Breast epithelium (tissue), 4 donors: ENCODE measurements at places on chromosomes 1 and 21. TPM values are rescaled to one million over a fixed set of nuclear protein-coding genes. Genes with fewer than 3 reads are reported as not detected.
A peak's percentile ranks its signal among the peaks of the same experiment; 100 is the strongest.

RXFP4 gene
- total RNA-seq = not detected

RIIAD1 gene
- total RNA-seq = not detected

PRR9 gene
- not detected for total RNA-seq

ADCY10 gene
- under 0.01 TPM for total RNA-seq

PPIAL4G gene
- total RNA-seq = under 0.01 TPM

MOV10 gene
- 14.7 TPM for total RNA-seq

RPTN gene
- not detected for total RNA-seq

DNA sequence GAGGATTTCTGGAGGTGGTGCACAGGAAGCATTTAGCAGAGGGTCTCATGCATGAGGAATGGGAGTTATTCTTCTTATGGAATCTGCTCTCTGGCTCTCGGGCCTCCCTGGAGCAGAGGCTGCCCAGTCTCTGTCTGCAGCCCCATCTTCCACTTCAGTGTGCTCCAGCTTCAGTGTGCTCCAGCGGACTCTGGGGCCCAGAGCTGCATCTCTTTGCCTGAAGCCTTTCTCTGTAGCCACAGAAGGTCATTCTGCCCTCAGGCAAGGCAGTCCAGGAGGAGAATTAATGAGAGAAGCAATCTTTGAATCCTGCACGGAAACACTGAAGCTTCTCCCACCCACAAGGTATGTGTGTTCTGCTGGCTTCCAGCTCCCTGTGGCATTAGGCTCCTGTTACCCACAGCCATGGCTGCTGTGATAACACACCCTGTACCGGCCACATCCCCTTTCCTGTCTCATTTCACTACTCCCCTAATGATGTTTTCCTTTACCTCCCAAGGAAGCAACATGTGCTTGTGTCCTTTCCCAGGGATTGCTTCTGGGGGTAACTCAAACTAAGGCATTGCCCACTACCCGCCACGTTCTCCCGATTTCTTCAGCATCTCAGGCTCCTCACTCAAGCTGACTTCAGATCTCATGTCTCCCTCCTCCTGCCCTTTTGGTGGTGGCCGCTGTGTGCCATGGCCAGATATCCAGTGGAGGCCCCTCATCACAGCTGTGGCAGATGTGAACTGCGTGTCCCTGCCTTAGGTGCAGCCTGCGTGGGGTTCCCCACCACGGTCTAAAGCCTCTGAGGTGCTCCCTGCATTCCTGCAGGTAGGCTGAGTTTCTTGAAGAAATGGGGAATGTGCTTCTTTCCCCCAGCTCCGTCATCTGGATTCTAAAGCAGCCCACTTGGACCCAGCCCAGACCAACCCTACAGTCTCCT lies 181.2 kb upstream of the GALNT2 start:
- no peak overlapping the region for H3K27ac ChIP-seq
- DNase-seq = no peak
- H3K4me3 ChIP-seq = no peak overlapping the region
- H3K27me3 ChIP-seq = peaks cover 11% of the 10 kb centered on the region
- no peaks in the 10 kb centered on the region for H3K4me1 ChIP-seq

GRCh38 chr1:153456396-153456795 lies 4.1 kb downstream of the S100A7 start:
- no peaks in the 10 kb centered on the region for H3K4me1 ChIP-seq
- H3K4me3 ChIP-seq = no peak overlapping the region
- H3K27me3 ChIP-seq = no peaks in the 10 kb centered on the region
- H3K36me3 ChIP-seq = no peaks in the 10 kb centered on the region
- DNase-seq = no peak

GRCh38 chr1:37755951-37756560 lies 8.9 kb downstream of the EPHA10 start:
- DNase-seq = no peak
- no peak overlapping the region for H3K4me3 ChIP-seq
- H3K27ac ChIP-seq = no peak overlapping the region
- peaks cover 4% of the 10 kb centered on the region for H3K27me3 ChIP-seq

DNA sequence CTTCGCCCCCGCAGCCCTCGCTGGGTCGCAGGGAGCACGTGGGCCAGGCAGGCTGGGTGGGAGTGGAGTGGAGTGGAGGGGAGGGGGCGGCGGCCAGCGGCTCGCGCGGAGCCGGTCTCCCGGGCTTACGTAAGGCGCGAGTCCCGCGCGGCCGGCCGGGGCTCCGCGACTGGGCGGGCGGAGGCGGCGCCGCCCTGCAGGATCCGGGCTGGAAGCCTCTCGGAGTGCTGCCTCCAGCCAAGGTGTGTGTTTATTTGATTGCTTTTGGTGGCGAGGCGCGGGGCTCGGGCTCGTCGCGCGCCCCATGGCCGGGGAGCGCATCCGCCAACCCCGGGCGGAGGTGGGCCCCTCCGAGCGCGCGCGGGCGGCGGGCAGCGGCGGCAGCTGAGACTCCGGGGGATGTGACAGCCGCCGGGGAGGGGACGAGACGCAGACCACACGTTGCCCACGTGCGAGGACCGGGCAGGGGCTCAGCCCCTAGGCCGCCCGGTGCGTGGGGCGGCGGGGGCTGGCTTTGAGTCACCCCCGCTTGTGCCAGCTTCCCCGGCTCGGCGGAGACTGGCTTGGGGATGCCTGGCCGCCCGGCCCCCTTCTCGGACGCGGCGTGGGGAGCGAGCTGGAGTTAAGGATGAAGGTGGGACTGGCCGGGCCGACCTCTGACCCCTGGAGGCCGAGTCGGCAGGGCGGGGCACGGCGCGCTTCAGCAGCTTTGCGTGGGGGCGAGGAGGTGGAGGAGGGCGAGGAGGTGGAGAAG lies 402 bp upstream of the AK4 start:
- H3K36me3 ChIP-seq = no peaks in the 10 kb centered on the region
- H3K4me1 ChIP-seq = no peaks in the 10 kb centered on the region
- peak overlapping the region; percentile 96 for H3K27ac ChIP-seq

DNA sequence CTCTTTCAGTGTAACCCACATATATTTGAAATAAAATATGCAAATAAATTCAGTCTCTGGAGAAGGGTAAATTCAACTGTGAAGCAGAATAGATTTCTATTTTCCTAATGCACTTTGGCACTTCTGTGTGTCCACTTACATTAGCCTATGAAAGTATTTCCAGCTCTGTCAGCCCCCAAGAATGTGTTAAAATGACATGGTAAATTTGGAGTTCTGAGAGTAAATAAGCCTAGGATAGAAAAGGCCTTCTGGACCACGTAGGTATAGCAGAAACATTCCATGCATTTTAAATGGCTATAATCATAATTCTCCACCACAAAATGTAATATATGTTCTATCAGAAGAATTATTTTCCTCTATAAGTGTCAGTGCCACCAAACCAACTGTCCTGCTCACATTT lies 276.2 kb downstream of the NEGR1 start:
- H3K4me1 ChIP-seq = no peaks in the 10 kb centered on the region
- no peaks in the 10 kb centered on the region for H3K36me3 ChIP-seq
- no peak overlapping the region for H3K4me3 ChIP-seq
- no peak overlapping the region for H3K27ac ChIP-seq
- H3K27me3 ChIP-seq = no peaks in the 10 kb centered on the region
- DNase-seq = no peak

DNA sequence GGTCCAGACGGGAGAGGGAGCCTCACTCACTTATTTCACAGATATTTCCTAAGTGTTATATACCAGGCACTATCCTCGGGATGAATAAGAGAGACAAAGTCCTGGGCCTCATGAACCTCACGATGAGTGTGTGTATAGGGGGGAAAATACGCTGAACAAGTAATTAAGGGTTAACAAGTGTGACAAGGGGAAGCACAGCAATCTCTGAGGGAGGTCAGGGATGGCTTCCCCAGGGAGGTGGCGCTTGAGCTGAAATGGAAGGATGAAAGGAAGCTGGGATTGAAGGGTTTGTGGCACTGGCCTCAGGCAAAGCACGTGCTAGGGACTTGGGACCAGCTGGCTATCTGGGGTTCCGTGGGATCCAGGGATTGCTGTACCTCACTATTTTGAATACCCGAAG lies 46.4 kb upstream of the SYNC start:
- DNase-seq = no peak
- no peak overlapping the region for H3K4me3 ChIP-seq
- no peak overlapping the region for H3K27ac ChIP-seq
- H3K4me1 ChIP-seq = no peaks in the 10 kb centered on the region

GRCh38 chr1:53163291-53163768 lies 20.9 kb upstream of the SLC1A7 start:
- H3K4me1 ChIP-seq = no peaks in the 10 kb centered on the region
- H3K36me3 ChIP-seq = no peaks in the 10 kb centered on the region
- no peaks in the 10 kb centered on the region for H3K27me3 ChIP-seq
- H3K4me3 ChIP-seq = no peak overlapping the region
- no peak overlapping the region for H3K27ac ChIP-seq

DNA sequence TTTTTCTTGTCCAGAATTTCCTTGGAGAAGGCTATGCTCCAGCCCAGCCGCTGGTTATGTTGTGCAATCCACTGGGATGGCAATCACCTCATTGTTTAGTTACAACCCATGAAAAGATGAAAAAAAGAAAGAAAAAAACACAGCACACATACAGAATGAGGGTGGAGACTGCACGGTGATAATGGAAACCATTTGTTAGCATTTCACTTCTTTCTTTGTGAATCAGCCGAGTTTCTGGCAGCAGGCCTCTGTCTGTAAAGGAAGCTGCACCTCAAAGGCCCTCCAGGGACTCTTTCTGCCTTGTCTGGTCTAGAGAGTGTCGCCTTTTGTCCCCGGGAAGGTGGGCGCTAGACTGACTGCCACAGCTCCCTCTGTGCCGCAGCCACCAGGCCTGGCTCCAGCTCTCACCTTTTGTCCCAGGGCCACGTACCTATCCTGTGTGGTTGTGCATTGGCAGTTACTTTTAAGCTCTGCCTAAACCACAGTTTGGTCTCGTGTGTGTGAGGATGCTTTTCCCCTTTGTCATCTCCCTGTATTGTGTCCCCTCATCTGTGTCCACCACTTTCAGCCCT lies 35.6 kb downstream of the NGF start:
- no peaks in the 10 kb centered on the region for H3K36me3 ChIP-seq

GRCh38 chr21:38980416-38981313 lies 174.9 kb downstream of the ETS2 start:
- no peak overlapping the region for H3K4me3 ChIP-seq
- no peaks in the 10 kb centered on the region for H3K27me3 ChIP-seq
- DNase-seq = no peak

GRCh38 chr1:92877081-92877711 lies 45.4 kb downstream of the RPL5 start:
- DNase-seq = no peak
- H3K36me3 ChIP-seq = no peaks in the 10 kb centered on the region
- no peak overlapping the region for H3K27ac ChIP-seq
